ENCODE measurements at places on chromosomes 1 and 21.

GRCh38 chr21:39575775-39576174 lies 37.0 kb upstream of the B3GALT5 start:
- DNase-seq = no peak

DNA sequence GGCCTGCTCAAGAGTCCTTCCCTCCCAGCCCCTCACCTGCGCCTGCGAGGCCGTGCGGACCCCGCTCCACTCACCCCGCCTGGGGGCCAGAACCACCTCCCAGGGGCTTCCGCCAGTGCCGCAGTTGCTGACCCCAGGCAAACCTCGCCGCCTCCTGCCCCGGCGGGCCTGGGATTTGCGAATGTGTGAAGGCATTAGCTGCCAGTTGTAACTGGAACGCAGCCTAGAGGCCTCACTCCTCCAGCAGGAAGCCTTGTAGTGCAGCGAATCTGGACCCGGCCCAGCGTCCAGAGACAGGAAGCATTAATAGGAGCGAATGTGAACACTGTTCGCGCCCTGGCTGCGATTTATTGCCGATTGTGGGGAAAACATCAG lies 140.9 kb upstream of the ARHGEF16 start:
- DNase-seq = peak; percentile 90

DNA sequence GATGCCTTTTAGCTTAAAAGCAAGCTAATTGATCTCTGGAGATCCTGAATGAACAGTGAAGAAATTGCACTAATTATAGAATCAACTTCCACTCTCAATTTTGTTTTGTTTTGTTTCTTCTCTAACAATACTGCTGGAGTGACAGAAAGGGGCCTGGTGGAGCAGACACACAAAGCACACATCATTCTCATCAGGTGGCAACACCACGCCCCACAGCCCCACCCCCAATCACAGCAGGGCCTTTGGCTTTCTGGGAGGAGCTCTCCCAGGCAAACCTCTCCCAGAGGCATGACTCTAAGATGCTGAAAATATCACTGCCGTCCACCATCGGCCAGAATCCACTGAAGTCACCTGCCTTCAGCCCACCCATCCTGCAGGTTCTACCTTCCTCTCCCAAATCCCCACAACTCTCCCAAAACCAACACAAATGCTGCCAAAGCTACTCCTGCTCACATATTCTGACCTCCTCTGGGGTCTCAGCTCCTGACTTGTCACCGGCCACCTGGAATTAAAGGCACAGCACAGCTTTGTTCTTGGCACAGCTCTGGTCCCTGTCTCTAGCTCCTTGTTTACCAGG lies 120.7 kb downstream of the GRIK3 start:
- DNase-seq = no peak

DNA sequence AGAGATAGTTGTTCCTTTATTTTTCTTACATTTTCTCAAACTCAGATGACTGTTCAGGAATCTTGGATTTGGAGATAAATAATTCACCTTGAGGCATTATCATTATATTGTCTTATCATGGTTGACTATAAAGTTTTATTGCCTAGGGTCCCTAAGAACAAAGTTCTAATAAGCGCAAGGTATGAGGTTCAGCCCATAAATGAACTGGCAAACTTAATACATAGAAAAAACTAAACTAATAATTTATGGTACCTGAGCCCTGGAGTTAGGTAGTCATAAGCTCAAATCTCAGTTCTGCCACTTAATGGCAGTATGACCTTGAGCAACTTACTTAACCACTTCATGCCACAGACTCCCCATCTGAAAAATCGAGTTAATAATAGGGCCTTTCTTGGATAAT lies 334.0 kb upstream of the PBX1 start:
- no peak for DNase-seq

DNA sequence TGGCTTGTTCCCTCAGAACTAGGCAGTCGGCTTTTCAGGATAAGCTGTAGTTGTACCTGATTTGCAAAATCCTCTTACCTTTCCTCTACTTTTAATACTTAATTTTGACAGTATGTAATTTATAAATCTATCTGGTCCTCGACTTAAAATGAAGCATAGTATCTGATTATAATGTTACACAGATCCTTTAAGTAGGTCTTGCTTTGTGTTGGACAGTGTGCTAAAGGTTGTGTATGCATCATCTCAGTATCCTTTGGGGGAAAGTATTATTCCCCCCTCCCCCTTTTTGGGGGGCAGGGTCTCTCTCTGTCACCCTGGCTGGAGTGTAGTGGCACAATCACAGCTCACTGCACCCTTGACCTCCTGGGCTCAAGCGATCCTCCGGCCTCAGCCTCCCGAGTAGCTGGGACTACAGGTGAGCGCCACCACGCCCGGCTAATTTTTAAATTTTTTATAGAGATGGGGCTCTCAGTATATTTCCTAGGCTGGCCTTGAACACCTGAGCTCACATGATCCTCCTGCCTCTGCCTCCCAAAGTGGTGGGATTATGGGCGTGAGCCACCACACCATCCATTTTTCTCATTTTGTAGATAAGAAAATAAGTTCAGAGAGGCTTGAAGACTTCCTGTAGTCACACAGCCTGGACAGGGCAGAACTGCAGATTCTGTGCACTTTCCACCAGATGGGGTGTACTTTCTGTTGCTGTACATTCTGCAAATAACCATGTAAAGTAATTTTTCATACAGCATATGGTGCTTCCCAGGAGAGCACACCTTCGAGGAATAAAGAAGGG lies 791 bp upstream of the STX6 start:
- no peak for DNase-seq

DNA sequence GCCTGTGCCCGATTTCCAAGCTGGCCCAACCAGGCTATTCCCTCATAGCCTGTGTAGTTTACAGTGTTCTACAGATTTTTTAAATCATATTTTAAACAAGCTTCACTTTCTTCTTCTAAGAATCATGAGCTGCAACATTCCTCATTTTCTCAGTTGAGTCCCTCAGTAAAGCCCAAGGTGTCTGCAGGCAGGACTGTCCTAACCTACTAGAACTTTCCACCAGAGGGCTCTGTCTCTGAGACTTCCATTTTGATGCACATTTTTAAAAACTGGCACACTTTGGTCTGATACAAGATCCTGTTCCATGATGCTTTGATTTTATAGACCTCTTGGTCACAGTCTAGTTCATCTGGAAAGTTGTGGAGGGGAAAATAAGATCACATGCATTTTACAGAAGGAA lies 21.6 kb upstream of the SLAMF6 start:
- DNase-seq = no peak

GRCh38 chr1:91537281-91537986 lies 36.8 kb downstream of the CDC7 start:
- no peak for DNase-seq

- no peak for DNase-seq
Measured at GRCh38 chr21:23921670-23922418, 1685.4 kb downstream of the MRPL39 start.

DNA sequence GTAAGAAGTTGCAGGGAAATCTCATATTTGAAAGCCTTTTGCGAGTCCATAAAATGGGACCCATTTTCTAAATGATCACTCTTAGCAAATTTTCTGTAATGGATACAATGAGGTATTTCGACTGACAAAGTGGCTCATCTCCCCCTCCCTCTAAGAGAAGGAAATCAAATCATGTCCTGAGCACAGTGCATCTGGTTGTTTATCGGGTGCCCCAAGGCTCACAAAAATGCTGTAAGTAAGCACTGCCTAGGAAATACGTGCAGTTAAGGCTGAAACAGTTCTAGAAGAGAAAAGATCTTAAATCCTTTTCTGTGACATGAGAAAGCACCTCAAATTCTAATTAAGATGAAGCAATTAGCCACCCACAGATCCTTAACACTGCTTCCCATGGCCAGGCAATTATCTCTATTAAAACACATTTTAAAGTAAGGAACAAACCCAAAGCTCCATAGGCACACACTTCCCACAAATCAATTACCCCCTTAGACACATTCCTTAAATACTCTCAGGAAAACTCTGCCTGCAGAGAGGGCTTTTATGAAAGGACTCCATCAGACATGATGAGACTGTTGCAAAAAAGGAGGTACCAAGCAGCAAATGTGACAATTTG lies 216.3 kb downstream of the KCNH1 start:
- no peak for DNase-seq

DNA sequence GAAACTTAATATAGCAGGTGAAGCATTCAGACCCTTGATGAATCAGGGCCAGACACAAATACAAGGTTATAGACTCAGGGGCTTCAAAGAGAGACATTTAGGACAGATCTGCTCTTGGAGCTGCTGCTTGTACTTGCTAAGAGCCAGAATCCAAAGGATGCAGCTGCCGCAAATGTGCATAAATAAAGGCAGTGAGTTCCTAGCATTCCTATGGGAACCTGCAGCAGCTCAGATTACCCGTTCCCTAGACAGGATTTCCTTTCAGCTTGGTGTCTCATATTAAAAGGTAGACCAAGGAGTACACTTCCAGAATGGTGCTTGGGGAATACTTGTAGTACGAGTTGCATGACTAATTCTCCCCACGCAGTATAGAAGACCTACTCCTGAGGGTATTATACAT lies 9.7 kb upstream of the LRRC53 start:
- DNase-seq = no peak

GRCh38 chr1:19009882-19010321 lies 53.4 kb upstream of the IFFO2 start:
- peak; percentile 65 for DNase-seq

DNA sequence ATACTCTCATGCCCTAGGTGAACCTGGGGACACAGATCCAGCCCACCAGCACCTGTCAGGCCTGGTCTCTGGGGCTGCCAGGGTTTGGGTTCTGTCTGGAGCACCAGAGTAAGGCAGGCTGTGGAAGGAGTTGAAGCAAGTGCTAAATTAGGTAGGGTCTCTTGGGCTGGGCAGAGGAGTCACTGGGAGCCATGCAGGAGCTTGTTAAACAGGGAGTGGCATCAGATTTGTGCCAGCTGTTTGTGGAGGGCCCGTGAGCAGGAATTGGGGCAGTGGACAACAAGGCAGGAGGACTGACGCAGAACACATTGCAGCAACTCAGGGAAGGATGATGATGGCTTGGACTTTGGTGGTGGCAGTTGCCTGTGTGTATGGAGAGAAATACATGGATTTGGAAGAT lies 56.3 kb downstream of the PTPRF start:
- no peak for DNase-seq

- DNase-seq = no peak
Measured at GRCh38 chr1:66495495-66495894, 38.5 kb upstream of the SGIP1 start.

DNA sequence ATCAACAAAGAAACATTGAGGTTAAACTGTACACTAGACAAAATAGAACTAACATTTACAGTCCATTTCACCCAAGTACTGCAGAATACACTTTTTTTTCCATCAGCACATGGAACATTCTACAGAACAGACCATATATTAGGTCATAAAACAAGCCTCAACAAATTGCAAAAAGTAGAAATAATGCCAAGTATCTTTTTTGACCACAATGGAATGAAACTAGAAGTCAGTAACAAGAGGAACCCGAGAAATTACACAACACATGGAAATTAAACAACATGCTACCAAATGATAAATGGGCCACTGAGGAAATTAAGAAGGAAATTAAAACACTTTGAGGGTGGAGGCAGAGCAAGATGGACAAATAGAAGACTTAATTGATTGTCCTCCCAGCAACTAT lies 8.4 kb upstream of the C1orf185 start:
- DNase-seq = no peak

DNA sequence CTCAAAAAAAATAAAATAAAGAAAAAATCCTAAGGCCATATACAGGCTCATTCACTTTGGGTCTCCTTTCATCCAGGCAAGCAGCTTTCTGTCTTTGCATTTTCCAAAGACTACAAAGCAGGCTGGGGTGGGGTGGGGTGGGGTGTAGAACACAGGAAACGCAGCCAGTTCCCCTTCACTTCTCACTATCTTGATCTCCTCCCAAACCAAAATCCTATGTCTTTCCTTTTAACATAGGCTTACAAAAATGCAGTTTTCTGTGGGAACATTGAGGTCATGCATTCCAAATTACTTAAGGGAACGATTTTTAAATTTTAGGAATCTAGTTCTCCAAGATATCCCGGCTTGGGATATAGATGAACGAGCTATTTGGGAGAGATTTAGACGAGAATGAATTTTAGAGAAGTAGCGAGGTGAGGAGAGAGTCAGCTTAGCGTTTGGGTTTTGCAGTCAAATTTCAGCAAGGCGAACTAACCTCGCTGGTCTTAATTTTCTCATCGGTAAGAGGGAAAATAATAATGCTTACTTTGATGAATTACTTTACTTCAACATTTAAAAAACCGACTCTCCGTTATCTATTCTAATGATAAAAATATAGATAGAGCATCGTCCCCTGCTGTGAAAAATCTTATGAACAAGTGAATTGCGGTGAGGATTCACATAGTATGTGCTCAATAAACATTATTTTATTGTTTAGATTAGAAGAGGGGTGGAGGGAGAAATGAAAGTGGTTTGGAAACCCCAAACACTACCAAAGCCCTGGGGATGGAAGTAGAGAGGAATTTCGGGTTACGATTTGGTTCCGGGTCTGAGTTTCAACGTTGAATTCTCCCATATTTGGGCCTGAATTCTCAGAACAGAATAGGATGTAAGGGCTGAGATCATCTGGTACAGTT lies 735 bp upstream of the STX12 start:
- no peak for DNase-seq

DNA sequence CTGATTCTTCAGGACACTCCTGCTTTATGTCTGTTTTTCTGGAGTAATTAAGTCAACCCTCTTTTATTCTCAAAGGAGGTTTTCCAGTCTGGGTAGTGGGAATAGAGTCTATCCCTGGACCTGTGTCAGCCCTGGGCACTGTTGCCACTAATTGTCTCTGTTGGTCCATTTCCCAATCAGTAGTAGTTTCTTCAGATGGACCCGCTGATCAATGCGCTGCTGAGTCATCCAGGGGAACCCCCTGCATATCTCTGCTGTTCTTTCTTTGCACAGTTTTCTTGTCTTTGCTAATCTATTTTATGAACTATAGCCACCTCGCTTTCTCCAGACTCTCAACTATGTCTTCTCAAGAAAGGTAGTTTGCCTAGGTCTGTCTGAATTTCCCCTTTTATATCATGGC lies 82.5 kb downstream of the TNNI3K start:
- no peak for DNase-seq

DNA sequence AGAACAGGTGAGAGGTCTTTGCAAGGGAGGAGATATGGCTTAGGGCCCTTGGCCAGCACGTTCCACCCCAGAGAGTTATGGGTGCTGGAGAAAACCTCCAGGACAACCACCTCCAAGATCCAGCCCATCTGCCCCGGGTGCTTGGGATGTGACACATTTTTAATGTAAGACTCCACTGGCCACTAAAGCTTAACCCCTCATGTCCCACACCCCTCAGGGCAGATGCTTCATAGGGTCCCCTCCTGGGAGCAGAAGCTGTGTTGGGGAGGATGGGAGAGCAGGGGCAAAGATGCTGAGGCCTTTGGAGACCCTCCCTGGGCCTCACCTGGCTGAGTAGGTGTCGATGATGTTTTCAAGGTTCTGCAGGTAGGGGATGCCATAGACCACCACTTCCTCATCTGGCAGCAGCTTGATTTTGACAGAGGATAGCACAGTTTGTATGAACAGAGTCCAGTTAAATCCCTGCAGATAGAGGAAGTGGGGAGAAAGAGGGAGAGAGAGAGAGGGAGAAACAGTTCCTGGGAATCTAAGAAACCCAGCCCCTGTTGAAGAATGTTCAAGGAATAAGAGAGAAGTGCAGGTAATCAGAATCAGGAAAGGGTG lies 11.9 kb downstream of the PRXL2B start:
- DNase-seq = no peak
